Foreskin melanocyte (primary cell): ENCODE measurements at places on chromosomes 1 and 21.

- DNase-seq = no peak
Observed at GRCh38 chr1:67148516-67149178, 13.9 kb upstream of the C1orf141 start.

DNA sequence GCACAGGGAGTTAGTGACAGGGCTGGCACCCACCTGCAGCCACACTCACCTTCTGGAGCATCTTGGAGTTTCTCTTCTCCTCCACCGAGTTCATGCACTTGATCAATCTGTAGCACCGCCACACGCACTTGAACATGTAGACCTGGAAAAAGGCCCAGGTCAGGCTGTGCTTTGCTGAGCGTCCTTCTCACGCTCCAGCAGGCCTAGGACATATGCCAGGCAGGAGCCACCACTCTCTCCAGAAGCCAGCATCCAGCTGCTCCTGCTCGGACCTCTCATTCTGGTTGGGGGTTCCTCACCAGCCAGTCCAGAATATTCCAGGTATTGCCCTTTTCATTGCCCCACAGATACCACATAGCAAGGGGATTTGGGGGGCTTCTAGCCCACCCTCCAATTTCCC, 11.7 kb upstream of the MATN1 start:
- no peak for DNase-seq

DNA sequence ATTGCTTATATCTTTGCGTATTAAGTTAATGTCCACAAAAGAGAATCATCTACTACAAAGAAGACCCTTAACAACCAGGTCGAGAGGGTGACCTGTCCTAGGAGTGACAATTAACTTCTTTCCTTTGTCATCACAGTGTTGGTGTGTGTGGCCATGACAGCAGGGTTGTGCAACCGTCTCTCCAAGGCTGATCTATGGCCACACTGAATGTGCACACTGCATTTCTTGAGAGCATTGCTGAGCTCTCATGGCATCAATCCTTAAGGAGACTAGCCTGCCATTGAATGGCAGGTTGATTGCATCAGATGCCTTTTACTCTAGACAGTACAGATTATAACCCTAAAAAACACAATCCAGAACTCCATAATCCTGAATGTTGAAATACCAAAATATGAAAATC, 86.5 kb upstream of the OLFM3 start:
- no peak for DNase-seq

- DNase-seq = peak; percentile 73
Observed at GRCh38 chr1:156746728-156747631, 4.5 kb downstream of the HDGF start.

- peak; percentile 24 for DNase-seq
Observed at GRCh38 chr1:76035053-76035452, 39.5 kb upstream of the ST6GALNAC3 start.

DNA sequence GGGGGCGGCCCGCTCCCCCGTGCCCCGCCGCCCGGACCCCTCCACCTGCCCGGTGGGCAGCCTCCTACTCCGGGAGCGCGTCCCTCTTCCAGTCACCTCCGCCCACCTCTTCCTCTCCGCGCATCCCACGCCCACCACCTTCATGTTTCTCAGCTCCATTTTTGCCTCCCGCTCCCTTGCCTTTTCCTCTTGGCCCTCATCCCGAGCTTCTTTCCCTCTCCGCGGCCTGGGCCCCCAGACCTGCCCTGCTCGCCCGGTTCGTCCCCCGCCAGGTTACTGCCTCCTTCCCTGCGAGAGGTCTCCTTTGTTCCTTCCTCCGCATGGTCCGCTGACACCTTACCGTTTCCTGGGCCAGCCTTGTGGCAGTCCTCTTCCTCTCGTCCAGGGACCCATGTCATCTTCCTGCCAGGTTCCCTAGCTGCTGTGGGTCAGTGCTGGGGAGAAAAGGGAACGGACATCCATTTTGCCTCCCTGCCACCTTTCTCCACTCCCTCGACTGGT, 563 bp downstream of the QSOX1 start:
- DNase-seq = no peak

DNA sequence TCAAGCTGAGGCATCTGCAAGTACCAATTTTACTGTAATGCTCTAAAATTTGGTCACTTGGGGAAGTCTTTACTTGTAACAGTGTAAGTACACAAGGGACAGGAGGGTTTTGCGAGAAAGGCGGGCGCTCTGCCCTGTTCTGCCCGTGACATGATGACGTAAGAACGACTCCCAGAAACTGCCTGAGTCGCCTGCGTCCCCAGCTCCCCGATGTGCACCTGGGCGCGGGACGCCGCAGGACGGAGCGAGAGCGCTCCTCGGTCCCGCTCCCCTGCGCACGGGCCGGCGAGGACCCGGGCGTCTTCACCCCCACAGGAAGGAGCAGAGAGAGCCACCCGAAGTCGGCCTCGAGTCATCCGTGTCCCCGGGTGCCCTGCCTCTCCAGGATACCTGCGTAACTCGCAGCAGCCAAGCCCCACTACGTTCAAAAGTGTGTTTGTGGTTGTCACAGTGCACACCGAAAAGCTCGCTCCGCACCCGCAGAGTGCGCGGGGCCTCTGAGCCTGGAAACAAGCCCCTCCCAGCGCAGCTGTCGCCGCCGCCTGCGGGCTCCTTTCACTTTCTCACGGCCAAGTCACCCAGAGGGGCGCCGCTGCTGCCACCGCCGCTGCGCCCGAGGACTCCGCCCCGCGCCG, 3.3 kb upstream of the ZBTB18 start:
- no peak for DNase-seq

- no peak for DNase-seq
Observed at GRCh38 chr1:213582976-213583567, 404.7 kb upstream of the PROX1 start.

DNA sequence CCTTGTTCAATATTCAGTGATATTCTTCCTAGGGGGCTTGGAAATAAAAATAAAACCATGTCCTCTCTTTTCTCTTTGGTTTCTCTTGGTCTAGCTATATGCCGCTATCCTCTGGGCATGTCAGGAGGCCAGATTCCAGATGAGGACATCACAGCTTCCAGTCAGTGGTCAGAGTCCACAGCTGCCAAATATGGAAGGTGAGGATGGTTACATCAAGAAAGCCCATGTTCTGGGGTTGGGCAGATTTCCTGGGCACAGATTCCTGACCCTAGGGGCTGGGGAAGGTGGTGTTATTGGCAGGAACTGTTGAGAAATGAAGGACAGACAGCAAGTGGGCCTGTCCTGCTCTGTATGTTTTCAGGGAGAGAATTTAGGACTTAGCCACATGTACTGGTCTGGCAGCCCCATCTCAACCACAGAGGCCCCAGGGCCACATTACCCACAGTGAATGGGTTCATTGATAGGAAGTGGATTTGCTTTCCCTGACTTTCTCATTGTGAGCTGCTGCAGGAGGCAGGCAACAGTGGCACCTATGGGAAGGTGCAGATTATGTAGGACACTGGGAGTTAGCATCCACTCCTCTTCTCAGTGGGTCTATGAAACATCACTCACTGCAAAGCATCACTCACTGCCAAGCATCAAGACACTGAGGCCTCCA, 37.4 kb upstream of the HSD17B7 start:
- peak; percentile 80 for DNase-seq

DNA sequence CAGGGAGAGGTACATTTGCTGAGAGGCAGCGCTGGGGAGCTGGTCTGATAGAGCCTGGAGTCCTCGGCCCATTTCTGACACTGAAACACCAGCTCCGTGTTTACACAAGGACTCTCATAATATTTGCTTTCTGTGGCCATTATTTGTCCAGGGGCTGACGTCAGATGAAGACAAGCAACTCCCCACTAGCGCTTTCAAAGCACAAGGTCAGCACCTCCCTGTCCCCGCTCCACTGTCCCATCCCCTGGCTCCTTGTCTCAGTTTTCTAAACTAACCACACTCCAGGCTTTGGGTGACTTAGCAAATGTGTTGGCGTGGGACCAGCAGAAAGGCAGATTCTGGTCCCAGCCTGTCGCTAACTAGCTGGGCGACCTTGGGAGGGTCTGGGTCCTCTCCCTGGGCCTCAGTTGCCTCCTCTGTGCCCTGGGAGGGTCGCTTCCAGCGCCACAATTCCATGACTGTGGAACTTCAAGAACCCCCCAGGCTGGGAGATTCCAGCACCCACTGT, 37.4 kb upstream of the ZBTB40 start:
- DNase-seq = no peak

GRCh38 chr1:24384251-24385090, 29.1 kb downstream of the STPG1 start:
- no peak for DNase-seq

- DNase-seq = no peak
Observed at GRCh38 chr1:156420205-156421061, 51.4 kb downstream of the RHBG start.

DNA sequence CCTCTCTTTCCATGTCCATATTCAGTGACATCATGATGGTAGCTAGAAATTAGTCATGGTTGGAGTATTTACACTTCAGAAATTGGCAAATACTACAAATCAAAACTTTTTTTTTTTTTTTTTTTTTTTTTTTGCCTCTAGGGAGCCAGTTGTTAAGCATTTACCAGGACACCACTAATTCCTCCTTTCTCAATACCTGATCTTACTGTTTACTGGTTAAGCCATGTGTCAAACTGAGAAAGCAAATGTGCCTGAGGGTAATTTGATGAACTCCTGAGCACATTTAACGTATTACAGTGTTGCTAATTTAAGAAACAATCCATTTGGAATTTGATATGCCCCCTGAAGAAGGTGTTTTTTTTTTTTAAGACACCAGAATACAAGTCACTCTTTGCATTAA, 94.4 kb downstream of the DNM3 start:
- no peak for DNase-seq
